ENCODE measurements at places on chromosomes 2 and 18. TPM values are rescaled to one million over a fixed set of nuclear protein-coding genes. Genes with fewer than 3 reads are reported as not detected.

The CABYR gene
- 4.1 TPM for total RNA-seq

The ANAPC1 gene
- total RNA-seq, result 83.5 TPM

The RTKN gene
- 17.0 TPM for total RNA-seq

The RAB17 gene
- 9.5 TPM for total RNA-seq

The MARCO gene
- total RNA-seq, result not detected

The B3GNT2 gene
- total RNA-seq, result 22.9 TPM

The SNED1 gene
- total RNA-seq, result 59.8 TPM

The COL4A4 gene
- total RNA-seq, result under 0.01 TPM

The ANKRD53 gene
- total RNA-seq, result 0.38 TPM

The ITGA6 gene
- 218 TPM for total RNA-seq

The ERICH2 gene
- not detected for total RNA-seq

The VSNL1 gene
- not detected for total RNA-seq

The DSC3 gene
- total RNA-seq, result 0.33 TPM

The SLC35F6 gene
- total RNA-seq, result 64.1 TPM

The TUBA3E gene
- not detected for total RNA-seq

The NYAP2 gene
- total RNA-seq, result not detected

The SNRNP200 gene
- total RNA-seq, result 51.3 TPM

The ODC1 gene
- 234 TPM for total RNA-seq

The ALK gene
- not detected for total RNA-seq

The RTP5 gene
- not detected for total RNA-seq

The GALNT13 gene
- 2.3 TPM for total RNA-seq

The SNORC gene
- 0.65 TPM for total RNA-seq
